ENCODE measurements at places on chromosomes 11 and 22.

DNA sequence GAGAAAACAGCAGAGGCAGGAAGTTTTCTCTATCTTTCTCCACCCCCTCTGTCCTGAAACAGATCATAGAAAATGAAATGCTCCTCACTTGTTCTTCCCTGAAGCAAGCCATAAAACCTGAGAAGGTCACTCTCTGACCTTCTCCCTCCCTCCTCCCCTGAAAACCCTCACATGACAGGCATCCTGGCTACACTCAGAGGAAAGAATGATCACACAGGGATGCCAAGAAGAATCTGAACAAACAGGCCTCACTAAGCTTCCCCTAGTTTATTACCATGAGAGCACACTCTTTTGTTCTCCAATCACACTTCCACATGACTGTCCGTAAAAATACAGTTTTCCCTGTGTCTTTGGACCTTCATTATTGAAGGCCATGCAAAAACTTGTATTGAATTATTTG is 300.1 kb downstream of the BUD13 start:
- DNase-seq, result no peak

GRCh38 chr11:37422511-37422910 is 824.5 kb upstream of the RAG2 start:
- no peak for DNase-seq

DNA sequence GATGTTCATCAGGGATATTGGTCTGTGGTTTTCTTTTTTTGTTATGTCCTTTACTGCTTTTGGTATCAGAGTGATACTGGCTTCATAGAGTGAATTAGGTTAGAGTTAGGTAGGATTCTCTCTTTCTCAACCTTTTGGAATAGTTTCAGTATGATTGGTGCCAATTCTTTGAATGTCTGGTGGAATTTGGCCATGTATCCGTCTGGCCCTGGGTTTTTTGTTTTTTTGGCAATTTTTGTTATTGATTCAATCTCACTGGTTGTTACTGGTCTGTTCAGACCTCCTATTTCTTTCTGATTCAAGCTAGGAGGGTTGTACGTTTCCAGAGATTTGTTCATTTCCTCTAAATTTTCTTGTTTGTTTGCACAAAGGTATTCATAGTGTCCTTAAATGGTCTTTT is 54.4 kb downstream of the ATXN10 start:
- DNase-seq, result no peak

- DNase-seq, result no peak
These were observed 17.9 kb upstream of the ADA2 start for GRCh38 chr22:17237038-17237668.

GRCh38 chr22:40388231-40388630 is 17.8 kb downstream of the SGSM3 start:
- DNase-seq, result no peak

- DNase-seq, result no peak
These were observed 634.9 kb downstream of the METTL15 start for GRCh38 chr11:28743061-28743550.

DNA sequence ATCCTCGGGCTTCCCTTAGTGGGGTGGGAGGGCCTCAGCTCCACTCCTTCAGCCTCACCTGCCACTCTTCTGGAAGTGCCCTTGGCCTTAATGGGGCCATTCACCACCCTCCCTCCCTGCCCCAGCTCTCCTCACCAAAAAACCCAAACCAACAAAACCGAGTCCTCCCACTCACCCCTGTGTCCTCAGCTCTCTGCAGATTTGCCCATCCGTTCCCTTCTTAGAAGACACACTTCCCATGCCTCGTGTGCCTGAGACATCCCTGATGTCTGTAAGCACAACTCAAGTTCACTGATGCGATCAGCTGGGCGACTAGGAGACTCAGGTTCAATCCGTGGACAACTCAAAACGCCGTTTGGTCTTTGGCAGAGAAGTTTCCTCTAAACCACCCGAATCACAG is 839.2 kb downstream of the TBC1D22A start:
- no peak for DNase-seq

Data from HT1080 (cell line).